ENCODE measurements at places on chromosomes 3 and 15. TPM values are rescaled to one million over a fixed set of nuclear protein-coding genes. Genes with fewer than 3 reads are reported as not detected.

Gene RCCD1
- total RNA-seq = 15.2 TPM

DNA sequence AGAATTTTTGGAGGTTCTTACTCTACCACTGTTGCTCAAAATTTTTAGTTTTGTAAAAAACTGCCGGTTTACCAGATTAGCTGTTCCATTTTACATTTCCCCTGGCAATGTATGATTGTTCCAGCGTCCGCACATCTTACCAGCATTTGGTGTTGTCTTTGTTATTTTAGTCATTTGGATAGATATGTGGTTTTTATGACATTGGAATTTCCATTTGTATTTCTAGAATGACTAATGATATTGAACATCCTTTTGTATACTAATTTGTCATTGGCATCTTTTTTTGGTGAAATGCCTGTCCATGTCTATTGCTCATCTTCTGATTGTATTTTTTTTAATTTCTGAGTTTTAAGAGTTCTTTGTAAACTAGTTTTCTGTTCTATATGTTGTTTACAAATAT, 28.5 kb downstream of the LRRC28 start:
- H3K4me3 ChIP-seq = no peak overlapping the region
- H3K27me3 ChIP-seq = no peaks in the 10 kb centered on the region
- H3K4me1 ChIP-seq = no peaks in the 10 kb centered on the region
- no peak for DNase-seq
- no peak overlapping the region for H3K27ac ChIP-seq
- no peaks in the 10 kb centered on the region for H3K36me3 ChIP-seq

Gene ANKUB1
- not detected for total RNA-seq

Gene DAZL
- total RNA-seq = not detected

Gene GRIP2
- total RNA-seq = 0.44 TPM

DNA sequence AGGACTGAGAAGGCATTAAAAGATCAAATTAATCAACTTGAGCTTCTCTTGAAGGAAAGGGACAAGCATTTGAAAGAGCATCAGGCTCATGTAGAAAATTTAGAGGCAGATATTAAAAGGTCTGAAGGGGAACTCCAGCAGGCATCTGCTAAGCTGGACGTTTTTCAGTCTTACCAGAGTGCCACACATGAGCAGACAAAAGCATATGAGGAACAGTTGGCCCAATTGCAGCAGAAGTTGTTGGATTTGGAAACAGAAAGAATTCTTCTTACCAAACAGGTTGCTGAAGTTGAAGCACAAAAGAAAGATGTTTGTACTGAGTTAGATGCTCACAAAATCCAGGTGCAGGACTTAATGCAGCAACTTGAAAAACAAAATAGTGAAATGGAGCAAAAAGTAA, 149.7 kb upstream of the LRRFIP2 start:
- peak overlapping the region; percentile 56 for H3K27ac ChIP-seq
- peaks cover 18% of the 10 kb centered on the region for H3K4me1 ChIP-seq
- H3K36me3 ChIP-seq = peaks cover 12% of the 10 kb centered on the region
- H3K4me3 ChIP-seq = no peak overlapping the region
- H3K27me3 ChIP-seq = no peaks in the 10 kb centered on the region
- no peak for DNase-seq

GRCh38 chr15:39846108-39846507, 63.5 kb upstream of the FSIP1 start:
- no peaks in the 10 kb centered on the region for H3K4me1 ChIP-seq
- DNase-seq = no peak
- H3K4me3 ChIP-seq = no peak overlapping the region
- no peaks in the 10 kb centered on the region for H3K36me3 ChIP-seq

DNA sequence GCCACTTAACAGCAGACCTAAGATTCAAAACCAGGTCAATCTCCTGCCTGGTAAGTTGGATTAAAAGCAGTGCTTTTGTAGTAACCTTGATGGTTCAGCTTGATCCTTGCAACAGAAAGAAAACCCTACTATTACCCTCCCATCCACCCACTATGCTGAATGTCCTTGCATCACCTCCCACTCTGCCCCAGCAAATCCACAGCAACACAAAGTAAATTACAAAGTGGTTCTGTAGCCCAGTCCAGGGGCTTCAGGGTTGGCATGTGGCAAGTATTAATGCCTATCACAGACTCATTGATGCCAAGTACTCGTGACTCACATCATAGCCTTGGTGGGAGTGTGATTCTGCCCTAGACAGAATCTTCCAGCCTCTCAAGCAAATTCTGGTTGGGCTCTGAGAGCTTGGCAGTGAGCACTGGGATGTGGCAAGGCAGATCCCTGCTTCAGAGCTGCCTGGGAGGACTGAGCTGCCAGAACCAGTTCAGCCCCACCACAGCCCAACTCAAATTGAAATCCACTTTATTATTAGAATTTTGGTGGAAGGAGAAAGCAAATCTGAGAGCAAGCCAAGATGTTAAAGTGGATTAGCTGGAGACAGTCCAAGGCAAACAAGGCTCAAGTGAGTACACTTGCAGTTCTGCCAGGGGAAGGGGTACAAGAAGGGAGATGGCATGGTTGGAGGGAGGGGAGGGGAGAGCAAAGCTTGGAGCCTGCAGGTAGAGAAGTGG, 225.8 kb upstream of the UMPS start:
- peaks cover 15% of the 10 kb centered on the region for H3K4me1 ChIP-seq
- no peaks in the 10 kb centered on the region for H3K36me3 ChIP-seq
- H3K27ac ChIP-seq = peak overlapping the region; percentile 1
- peak; percentile 93 for DNase-seq
- no peaks in the 10 kb centered on the region for H3K27me3 ChIP-seq

GRCh38 chr3:32855350-32855953, 37.7 kb downstream of the TRIM71 start:
- H3K4me3 ChIP-seq = no peak overlapping the region
- DNase-seq = no peak
- no peak overlapping the region for H3K27ac ChIP-seq
- H3K4me1 ChIP-seq = no peaks in the 10 kb centered on the region

Gene ANO10
- total RNA-seq = 33.9 TPM

- DNase-seq = no peak
- no peaks in the 10 kb centered on the region for H3K27me3 ChIP-seq
- no peaks in the 10 kb centered on the region for H3K36me3 ChIP-seq
- H3K4me1 ChIP-seq = peaks cover 3% of the 10 kb centered on the region
- H3K27ac ChIP-seq = no peak overlapping the region
- no peak overlapping the region for H3K4me3 ChIP-seq
These were observed 59.2 kb downstream of the KLHL6 start for GRCh38 chr3:183496311-183496710.

DNA sequence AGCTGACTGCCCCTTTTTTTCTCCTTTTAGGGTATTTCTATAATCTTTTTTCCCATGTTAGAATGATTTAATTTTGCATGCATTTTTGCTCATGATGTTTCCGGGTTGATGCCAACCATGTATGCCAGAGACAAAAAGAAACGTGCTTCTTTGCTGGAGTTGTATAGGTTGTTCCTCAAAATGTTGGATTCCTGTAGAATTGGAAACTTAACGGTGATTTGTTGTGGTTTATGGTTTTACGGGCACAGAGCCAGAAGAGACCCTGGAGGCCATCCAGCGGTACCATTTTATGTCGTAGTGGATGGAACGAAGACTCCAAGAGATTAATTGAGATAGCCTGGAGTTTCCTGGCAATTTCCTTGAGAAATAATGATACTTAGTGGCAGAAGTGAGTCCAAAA, 481.5 kb upstream of the RGMA start:
- H3K4me3 ChIP-seq = no peak overlapping the region
- DNase-seq = no peak
- H3K36me3 ChIP-seq = no peaks in the 10 kb centered on the region
- H3K27me3 ChIP-seq = no peaks in the 10 kb centered on the region

- no peaks in the 10 kb centered on the region for H3K4me1 ChIP-seq
- H3K27ac ChIP-seq = no peak overlapping the region
These were observed 108.7 kb downstream of the RARB start for GRCh38 chr3:25536521-25537391.

Gene OCA2
- total RNA-seq = 20.5 TPM

DNA sequence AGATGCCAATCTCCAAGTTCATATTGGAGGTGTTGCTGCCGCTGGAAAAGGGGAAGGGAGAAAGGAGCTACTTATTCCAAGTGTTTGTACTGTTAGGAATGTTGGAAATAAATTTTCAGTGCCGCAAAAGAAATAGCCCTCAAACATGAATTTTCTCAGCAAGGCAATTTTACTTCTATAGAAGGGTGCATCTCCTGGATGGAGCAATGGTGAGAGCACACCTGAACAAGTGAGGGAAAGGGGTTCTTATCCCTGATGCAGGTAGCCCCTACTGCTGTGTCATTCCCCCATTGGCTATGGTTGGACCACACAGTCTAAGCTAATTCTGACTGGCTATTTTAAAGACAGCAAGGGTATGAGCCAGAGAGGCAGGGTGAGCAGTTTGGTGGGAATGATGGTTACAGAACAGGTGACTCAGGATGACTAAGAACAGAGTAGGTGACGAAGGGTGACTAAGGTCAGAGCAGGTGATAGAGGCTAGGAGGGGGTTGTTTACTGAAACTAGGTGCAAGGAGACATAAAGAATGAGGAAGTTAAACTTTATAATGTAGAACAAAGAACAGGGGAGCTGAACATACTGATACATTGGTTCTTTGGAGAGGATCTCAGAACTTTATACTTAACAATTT, 503.5 kb downstream of the EDEM1 start:
- no peak overlapping the region for H3K4me3 ChIP-seq
- no peaks in the 10 kb centered on the region for H3K4me1 ChIP-seq
- H3K36me3 ChIP-seq = no peaks in the 10 kb centered on the region
- no peak overlapping the region for H3K27ac ChIP-seq

Gene ACTC1
- 1.1 TPM for total RNA-seq

Gene CERS3
- total RNA-seq = not detected

GRCh38 chr15:77181305-77182074, 110.6 kb upstream of the TSPAN3 start:
- H3K27ac ChIP-seq = no peak overlapping the region
- no peaks in the 10 kb centered on the region for H3K36me3 ChIP-seq
- no peaks in the 10 kb centered on the region for H3K27me3 ChIP-seq
- H3K4me1 ChIP-seq = no peaks in the 10 kb centered on the region

DNA sequence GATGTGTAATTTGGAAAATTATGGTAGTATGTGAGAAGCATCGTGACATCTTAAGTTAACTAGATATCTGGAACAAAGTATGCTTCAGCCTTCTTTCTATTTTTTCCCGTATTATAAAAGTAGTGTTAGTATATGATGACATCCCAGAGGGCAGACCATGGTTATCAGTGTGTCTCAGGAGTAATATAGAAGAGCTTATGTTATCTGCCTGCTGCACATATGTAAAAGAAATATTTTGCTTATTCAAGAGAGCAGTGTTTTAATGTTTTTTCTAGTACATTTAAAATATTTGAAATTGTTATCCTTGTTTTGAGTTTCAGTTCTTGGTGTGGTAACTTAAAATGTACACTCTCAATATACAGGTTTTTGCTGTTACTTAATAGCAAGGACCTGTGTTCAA, 24.1 kb downstream of the PLCL2 start:
- H3K36me3 ChIP-seq = no peaks in the 10 kb centered on the region
- H3K27me3 ChIP-seq = no peaks in the 10 kb centered on the region
- H3K4me1 ChIP-seq = peaks cover 21% of the 10 kb centered on the region
- no peak overlapping the region for H3K27ac ChIP-seq
- H3K4me3 ChIP-seq = no peak overlapping the region

Gene HPS3
- total RNA-seq = 23.7 TPM

DNA sequence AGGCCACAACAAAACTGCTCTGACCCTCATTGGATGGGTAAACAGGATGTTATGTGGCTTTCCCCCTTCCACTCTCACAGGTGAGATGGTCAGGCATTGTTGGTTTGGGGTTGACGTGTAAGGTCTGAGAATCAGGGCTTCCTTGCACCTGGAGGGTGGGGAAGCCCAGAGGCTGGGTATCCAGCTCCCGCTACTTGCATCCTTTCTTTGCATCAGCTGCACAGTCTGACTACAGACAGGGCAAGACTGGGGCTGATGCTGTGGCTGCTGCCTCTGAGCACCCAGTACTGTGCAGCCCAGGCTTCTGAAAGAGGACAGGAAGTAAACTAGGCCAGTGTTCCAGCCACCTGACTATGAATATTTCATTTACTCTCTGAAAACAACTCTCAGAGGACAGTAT, 58.0 kb upstream of the ATP2B2 start:
- no peak for DNase-seq
- H3K4me1 ChIP-seq = no peaks in the 10 kb centered on the region
- H3K27ac ChIP-seq = no peak overlapping the region
- no peak overlapping the region for H3K4me3 ChIP-seq
- H3K27me3 ChIP-seq = no peaks in the 10 kb centered on the region

Gene CPLX3
- not detected for total RNA-seq

Gene ASB14
- not detected for total RNA-seq

DNA sequence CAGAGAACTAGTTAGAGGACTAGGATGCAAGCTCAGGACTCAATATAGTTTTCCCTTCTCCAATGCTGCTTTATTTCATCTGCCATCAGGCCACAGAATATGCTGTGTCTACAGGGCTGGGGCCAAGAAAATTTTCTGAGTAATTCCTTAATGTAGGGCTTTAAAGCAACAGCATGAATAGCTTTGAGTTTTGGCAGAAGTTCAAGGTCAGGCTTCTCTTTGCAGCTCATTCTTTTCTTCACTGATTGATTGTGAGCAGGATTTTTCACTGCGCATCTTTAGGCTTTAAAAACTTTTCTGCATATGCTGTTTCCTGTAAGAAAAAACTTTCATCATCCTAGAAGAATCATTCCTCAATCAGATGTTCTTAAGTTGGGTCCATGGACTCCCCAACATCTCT, 4.6 kb downstream of the TMEM108 start:
- H3K27me3 ChIP-seq = no peaks in the 10 kb centered on the region
- no peak overlapping the region for H3K27ac ChIP-seq
- no peak overlapping the region for H3K4me3 ChIP-seq
- no peak for DNase-seq

Gene COL8A1
- total RNA-seq = 65.6 TPM

DNA sequence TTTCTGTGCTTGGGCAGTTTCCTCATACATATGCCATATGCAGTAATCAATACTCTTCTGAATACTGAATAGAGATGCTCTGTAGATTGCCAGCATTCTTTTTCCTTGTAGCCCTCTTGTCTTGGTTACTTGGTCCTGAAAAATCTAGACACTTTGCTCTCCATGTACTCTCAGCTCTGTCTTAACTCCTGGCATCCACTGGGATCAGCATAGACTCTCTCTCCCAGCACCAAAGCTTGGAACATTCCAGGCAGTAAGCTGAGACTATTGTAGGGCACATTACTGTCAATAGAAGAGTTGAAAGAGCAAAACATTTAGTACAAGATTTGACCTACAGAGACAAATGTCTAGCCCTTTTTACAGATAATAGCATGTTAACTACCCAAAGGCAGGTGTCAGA, 1100.3 kb downstream of the TBL1XR1 start:
- H3K27me3 ChIP-seq = no peaks in the 10 kb centered on the region
- no peaks in the 10 kb centered on the region for H3K36me3 ChIP-seq
- no peak overlapping the region for H3K27ac ChIP-seq
- no peak for DNase-seq
- H3K4me1 ChIP-seq = no peaks in the 10 kb centered on the region

DNA sequence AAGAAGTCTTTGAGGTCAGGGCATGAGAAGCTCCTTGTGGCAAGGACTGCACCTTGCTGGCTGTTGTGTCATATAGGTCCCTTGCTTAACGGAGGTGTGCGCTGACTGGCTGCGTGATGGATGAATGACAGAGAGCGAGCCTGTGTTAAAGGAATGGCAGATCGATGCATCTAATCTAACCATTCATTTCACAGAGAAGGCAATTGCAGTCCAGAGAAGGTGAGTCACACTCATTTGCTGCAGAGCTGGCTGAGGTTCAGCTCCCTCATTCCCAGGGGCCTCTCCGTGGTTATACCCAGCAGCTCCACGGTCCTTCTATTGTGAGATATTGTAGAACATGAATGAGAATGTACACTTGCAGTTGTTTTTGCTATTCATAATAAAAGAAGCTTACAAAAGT, 289.3 kb downstream of the EPHB1 start:
- DNase-seq = no peak
- no peak overlapping the region for H3K4me3 ChIP-seq
- H3K27me3 ChIP-seq = no peaks in the 10 kb centered on the region
- no peaks in the 10 kb centered on the region for H3K36me3 ChIP-seq
- H3K4me1 ChIP-seq = peaks cover 55% of the 10 kb centered on the region

Gene CLDN1
- 5.1 TPM for total RNA-seq

Gene COLQ
- 2.7 TPM for total RNA-seq
